ENCODE measurements at places on chromosomes 13 and 19.
A peak's percentile ranks its signal among the peaks of the same experiment; 100 is the strongest.

DNA sequence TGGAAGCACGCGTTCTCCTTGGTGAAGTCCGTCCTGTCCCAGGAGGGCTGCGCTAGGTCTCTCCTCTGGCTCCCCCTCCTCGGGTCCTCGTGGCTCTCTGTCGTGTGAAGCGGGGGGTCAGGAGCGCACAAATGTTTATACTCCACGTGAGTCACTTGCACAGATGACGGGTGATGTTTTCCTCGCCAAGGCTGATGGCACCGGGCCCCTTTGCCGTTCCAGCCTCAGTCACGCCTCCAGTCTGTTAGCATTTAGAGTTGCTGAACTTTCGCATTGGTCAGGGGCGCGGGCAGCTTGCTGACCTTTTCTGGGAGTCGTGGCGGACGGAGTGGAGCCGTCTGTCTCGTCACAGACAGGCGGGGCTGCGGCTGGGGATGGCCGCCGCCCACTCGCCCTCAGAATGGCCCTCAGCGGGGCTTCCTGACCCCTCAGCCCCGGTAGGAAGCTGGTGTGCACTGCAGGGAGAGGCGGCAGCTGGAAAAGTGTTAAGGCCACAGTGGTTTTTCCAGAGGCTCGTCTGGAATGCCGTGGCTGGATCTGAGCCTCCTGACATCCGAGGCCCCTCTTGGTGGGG is 13.7 kb downstream of the KLHL26 start:
- no peaks in the 10 kb centered on the region for H3K4me1 ChIP-seq
- H3K36me3 ChIP-seq, result no peaks in the 10 kb centered on the region
- no peaks in the 10 kb centered on the region for H3K27me3 ChIP-seq
- peak; percentile 90 for DNase-seq
- peak overlapping the region; percentile 85 for H3K27ac ChIP-seq

DNA sequence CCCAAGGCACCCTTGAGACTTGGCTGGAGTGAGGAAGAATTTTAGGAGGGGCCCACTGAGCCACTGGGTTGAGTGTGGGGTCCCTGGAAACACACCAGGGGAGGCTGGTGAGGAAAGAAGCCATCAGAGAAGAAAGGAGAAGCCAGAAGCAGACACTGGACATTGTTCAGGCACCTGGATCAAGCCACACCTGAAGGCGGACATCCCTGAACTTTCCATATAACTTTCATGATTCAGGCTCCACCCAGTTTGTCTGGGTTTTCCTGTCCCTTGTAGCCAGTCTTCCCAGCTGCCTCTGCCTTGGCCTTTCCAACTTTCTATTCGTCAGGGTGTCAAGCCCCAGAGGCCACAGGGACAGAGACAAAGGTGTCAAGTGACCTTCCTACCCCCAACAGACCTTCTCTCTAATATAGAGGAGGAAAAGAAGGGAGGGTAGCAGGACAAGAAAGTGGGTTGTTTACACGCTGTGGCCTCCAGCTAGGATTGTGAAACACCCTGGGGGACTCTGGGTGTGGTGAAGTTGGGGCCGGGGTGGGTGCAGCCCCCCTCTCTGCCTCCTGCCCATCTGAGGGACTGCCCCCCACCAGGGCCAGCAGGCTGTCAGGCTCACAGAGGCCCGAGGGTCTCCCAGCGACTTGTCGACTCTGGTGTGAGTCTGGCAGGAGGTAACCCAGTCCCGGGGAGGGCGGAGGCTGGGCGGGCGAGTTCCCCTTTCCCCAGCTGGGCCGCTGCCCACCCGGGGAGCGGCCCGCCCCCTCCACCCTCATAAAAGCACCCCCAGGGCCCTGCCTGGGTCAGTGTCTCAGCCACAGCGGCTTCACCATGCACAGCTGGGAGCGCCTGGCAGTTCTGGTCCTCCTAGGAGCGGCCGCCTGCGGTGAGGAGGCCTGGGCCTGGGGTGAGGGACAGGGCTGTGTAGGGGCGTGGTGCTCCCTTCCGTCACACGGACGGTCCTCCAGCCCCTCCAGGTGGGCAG is at the start of gene CFD:
CFD (plus strand) TSS at position 797 of the 976 bp plus-strand sequence; CDS start at position 823, 26 bp downstream.
- H3K4me1 ChIP-seq, result no peaks in the 10 kb centered on the region
- H3K4me3 ChIP-seq, result no peak within 1 kb of the TSS
- H3K27ac ChIP-seq, result no peak within 1 kb of the TSS
- H3K27me3 ChIP-seq, result peaks cover 3% of the 10 kb centered on the region

DNA sequence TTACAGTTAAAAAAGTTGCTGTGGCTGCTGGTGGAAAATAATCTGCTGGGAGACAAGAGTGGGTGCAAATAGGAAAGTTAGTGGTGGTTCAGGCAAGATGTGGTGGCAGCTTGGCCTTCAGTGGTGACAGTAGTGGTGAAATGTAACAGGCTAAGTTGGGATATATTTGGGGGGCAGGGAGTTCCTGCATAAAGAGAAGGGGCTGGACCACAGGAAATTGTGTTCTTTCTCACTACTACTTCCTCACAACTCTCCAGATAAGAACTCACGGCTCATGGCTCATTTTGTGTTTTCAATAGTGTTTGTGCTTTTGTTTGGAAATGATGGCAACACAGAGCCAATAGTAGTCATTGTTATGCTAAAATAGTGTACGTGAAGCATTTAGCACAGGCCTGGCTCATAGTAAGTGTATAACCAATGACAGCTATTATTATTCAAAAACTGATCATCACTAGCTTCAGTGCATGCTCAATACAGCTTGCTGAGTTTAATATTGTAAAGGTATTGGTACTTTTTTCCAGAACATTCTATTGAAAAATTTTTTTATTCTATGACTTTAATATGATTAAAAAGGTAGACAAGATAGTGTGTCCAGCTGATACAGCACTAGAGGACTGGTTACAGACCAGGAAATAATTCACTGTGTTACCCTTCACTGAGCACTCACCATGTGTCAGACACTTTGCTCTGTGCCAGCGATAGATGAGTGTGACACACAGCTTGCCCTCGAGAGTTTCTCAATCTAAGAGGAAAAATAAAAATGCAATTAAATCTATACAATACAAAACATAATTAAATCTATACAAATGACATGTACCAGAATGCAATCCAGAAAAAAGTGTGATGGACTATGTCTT is 209.8 kb downstream of the POU4F1 start:
- no peak overlapping the region for H3K4me3 ChIP-seq
- no peaks in the 10 kb centered on the region for H3K36me3 ChIP-seq
- no peaks in the 10 kb centered on the region for H3K27me3 ChIP-seq
- DNase-seq, result no peak

GRCh38 chr19:58003174-58003828 is 681 bp upstream of the ZNF606 start:
- no peaks in the 10 kb centered on the region for H3K4me1 ChIP-seq
- no peak overlapping the region for H3K27ac ChIP-seq
- no peaks in the 10 kb centered on the region for H3K27me3 ChIP-seq
- H3K36me3 ChIP-seq, result peaks cover 9% of the 10 kb centered on the region

DNA sequence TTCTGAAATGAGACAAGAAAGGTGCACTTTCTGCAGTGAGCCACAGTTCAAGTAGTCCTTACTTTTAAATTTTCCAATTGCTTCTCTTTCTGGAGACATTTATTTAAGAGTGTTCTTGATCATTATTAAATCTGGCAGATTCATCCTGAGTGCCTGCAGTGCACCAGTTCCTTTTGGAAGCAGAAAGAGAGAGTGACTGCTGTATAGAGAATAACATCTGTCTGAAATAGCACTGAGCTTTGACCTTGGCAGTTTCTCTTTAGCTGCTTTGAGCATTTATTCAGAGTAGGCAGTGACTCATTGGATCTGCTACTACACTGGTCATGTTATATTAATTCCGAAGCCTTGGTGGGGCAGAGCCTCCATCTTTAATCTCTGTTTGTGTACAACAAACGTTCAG is 1373.7 kb downstream of the PCDH9 start:
- no peak overlapping the region for H3K4me3 ChIP-seq
- H3K27me3 ChIP-seq, result no peaks in the 10 kb centered on the region
- DNase-seq, result no peak
